CD4-positive, alpha-beta T cell treated with Interleukin-15 for 4 hours (primary cell): ENCODE measurements at places on chromosomes 5 and 9.

GRCh38 chr9:128160603-128160987, 530 bp downstream of the BBLN start:
- DNase-seq: peak; percentile 5

DNA sequence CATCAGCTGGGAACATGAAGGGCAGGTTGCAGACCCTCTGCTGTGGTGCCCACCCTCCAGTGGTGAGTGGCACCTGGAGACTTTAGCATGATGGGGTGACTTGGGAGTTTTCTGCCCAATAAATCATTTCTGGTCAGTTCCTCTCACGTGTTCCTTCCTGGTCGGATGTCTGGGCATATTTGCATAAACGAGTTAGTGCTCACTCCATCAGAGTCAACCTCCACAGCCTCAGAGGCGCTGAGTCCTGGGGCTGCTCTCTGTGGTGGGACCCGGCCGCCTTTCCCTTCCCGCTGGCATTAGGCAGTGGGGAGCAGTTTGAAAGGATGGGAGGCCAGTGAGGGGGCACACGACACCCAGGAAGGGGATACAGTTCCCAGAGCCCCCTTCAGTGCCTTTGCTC, 114.0 kb upstream of the FCN2 start:
- no peak for DNase-seq

DNA sequence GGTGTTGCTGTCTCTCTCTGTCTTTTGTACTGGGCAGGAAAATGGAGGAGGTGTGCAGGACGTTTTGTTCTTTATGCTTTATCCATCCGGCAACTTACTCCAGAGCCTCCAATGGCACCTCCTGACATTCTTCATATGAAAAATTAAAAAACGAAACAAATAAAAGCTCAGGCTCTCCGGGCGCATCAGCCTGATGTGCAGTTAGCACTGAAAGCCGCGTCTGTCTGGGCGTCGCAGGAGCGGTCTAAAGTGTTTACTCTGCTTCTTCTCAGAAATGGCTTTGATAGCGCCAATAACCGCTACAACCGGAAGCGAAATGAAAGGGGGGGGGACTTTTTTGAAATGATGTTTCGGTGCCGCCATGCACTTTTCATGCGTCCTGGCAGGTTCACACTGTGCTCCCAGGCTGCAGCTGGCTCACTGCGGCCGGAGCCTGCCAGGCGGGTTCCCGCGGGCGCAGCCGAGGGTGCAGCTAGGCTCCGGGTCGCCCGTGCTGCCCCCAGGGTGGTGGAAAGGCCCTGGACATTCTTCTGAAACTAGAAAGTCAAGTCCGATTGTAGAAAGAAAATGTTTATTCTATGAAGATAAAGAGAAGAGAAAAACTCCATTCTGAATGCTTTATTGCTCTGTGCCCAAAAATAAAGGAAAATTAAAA, 407.7 kb upstream of the IRX1 start:
- DNase-seq: no peak

DNA sequence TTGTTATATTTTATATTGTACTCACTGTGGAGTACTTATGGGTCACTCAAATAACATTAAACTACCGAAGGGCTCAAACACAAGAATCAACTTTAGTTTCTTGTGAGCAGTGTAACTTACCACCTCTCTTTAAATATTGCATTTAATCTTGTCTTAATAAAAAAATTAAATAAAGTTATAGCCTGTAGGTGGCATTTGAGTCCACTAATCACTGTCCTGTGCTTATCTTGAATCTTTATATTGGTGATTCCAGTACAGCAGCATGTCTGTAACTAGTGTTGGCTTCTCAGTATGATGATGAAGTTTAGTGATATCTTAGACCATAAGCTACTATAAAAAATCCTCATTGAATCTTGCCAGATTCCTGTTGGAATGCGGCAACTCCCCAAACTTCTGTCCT, 313.8 kb downstream of the FAM170A start:
- DNase-seq: no peak

DNA sequence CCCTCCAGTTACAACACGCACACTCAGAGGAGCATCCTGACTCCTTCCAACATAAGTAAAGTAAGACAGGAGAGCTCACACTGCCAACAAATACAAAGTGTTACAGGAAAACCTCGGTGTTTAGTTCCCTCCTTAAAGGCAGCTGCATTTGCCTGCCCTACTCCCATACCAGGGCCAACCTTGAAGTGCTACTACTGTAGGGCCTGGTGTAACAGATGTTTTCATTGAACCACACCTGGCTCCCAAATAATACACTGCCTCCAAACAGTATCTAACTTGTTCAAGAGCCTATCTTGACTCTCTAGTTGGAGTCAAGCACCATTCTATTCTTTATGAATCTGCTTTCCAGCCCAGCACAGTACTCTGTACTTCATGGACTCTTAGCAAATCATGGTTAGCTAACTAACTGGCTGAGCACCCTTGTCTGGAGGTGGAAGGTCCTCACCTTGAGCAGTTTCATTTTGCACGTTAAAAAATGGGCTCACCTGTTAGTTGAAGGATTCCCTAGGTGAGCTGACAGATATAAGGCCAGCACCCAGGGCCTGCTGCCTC, 34.6 kb downstream of the TTC39B start:
- DNase-seq: no peak

DNA sequence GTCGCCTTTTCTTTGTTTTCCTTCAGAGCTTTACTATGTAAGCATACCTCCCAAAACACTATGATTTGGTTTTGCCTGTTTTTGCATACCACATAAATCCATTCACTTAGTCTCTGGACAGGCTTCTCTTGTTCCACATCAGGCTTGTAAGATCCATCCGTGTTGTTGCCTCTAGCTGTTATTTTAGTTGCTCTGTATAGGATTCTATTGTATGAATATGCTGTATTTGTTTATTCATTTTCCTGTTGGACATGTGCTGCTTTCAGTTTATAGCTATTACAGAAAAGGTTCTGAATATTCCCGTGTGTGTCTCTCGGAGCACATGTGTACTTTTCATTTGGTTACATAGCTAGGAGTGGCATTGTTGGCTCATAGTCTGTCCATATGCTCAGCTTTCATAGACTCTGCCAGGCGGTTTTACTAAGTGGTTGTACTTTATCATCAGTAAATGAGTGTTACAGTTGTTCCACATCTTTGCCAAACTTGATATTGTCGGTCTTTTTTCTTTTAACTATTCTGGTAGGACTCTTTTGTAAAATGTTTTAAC, 41.8 kb downstream of the NUP214 start:
- no peak for DNase-seq

DNA sequence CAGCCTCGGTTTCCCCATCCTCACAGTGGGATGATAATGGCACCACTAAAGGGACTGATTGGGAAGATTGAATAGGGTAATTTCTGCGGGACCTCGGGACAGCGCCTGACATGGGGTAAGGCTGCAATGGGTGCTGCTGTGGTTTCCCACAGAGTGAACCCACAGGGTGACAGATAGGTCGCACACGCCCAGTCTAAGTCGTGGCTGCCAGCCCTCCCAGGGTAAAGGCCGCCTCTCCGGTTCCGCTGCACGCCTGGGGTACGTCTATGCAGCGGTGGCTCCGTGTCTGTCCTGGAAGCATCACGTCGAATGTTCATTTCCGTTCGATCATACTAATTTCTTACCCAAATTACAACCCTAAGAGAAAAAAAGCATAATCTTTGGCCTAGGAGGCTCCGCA, 631 bp downstream of the CFAP77 start:
- no peak for DNase-seq

DNA sequence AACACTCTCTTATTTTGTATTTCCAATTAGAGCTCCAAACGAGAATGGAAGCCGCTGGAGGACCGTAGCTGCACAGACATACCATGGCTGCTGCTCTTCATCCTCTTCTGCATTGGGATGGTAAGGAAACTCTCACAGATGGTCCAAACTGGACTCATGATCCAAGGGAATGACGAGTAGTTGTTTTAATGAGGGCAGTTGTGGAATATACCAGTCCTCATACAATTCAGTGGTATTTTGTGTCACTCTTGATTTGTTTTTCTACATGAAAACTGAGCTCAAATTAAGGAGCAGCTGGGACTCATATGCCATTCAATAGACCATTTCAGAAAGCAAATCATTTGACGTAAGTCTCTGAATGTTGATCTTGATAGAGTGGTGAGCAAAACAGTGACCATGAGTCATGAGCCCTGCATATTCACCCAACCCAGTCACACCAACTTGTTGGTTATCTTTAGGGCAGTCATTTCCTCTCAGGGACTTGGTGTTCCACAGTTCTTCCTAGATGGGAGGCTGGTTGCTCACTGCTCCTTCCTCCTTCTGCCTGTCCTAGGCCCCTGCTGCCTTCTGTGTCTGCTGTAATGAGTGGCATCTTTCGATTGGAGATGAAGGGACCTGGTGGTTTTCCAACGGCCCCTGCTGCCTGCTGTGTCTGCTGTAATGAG, 54.9 kb downstream of the SLC44A1 start:
- DNase-seq: no peak

DNA sequence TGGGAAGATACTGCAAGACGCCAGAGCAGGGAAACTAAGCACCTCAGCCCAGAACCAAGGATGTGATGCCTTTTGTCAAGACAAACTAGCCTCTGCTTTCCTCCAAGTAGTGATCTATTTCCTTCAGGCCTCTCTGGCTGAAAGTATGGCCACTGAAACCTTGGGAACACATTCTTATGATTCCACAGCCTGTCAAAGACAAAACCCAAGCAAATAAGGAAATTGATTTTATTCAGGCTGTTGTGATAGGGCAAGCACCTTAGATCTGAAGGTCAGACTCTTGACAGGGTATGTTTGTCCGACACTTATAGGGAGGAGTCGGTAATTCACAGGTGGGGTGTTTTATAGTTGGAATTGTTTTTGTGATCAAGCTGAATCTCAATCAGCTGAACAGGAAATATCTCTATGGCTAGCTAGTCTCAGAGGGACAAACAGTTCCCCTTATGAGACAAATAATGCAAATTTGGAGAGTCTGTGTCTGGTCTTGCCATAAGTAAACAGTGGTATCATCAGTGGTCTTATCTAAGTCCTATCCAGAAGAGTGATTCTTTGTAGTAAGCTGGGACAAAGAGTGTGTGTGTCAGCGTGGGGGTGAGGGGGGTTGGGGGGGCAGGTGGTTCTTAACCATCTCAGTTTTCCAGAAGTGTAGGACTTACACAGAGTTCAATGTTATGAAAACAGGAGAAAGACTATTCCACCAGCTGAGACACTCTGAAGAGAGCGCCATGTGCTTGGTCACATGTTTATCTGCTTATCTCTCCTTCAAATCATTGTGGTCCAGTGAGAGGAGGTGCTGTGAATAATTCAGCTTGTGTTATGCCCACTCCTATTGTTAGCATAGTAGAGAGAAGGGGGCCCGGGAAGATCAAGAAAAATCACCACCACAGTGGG, 6.7 kb upstream of the ZCCHC10 start:
- DNase-seq: no peak
